ENCODE measurements at places on chromosomes 3 and 15.

DNA sequence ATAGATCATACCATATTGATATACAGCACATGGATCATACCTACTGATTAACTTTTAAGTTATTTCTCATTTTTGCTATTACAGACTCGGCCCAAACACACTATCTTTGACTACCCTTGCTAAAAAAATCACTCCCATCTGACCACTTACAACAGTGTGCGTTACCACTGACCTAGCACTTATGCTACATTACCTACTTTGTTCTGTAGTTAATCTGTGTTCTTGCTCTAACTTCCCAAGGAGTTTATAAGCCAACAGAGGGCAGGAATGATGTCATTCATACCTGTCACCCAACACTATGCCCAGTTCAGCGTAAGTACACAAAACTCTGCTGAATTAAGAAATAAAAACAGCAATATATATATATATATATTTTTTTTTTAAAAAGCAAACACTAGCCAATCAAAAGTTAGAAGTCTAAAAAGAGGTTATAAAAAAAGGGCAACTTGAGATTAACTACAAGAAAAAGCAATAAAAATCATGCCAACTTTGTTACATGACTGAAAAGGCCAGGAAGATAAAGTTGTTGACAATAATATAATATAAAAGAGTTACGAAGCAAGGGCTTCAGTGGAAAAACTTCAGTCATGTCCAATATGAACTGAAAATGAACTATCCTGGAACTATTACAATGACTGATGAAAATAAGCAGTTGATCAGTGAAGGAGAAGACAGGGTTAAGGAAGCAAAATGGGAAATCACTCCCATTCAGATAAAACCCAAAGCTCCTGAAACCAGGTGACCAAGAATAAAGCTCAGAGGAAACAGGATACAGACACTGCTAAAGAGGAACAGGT is 33.6 kb downstream of the EDC3 start:
- DNase-seq, result no peak

DNA sequence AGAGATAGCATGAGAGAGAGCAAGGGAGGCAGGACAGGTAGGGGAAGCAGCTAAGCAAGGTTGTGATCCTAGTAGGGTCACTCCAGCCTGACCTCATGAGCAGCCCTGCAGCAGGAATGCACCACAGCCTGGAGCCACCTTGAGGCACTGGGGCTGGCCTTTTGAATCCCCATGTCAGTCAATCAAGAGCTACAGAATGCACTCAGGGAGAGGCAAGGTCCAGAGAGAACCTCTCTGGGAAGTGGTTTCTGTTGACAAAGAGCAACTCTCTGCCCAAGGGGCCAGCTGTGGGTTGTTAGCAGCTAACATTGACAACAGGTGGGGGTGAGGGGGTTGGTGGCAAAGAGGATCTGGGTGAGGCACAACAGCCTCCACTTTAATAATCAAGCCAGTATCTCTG is 54.6 kb downstream of the TRANK1 start:
- DNase-seq, result no peak

GRCh38 chr3:150515210-150515609 is 31.1 kb downstream of the SERP1 start:
- no peak for DNase-seq

GRCh38 chr15:76285241-76285825 is 25.9 kb downstream of the ETFA start:
- DNase-seq, result no peak

DNA sequence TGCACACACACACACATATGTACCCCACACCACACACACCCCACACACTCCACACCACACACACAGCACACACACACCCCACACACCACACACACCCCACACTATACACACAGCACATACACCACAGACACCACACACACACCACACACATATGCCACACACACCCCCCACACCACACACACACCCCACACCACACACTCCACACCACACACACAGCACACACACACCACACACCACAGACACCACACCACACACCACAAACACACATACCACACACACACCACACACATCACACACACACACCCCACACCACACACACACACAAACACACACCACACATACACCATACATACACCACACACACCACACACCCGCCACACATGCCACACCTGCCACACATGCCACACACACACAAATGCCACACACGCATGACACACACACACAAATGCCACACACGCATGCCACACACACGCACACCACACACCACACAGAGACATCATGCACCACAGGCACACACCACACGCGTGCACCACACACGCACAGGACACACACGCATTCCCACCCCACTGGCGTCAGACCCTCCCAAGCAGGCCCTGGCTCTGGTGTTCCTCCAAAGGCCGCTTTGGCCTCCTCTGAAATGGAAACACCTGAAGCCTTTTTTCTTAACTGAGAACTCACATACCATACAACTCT is 15.7 kb downstream of the CHST13 start:
- no peak for DNase-seq

GRCh38 chr15:51349156-51349844 is 7.8 kb downstream of the GLDN start:
- DNase-seq, result no peak
